ENCODE measurements at places on chromosomes 5 and 9. TPM values are rescaled to one million over a fixed set of nuclear protein-coding genes. Genes with fewer than 3 reads are reported as not detected.

Gene NFX1
- total RNA-seq = 11.1 TPM

Gene PCDHB2
- 0.39 TPM for total RNA-seq

- no peak for DNase-seq
These were observed 85.6 kb downstream of the SLC28A3 start for GRCh38 chr9:84254972-84255371.

GRCh38 chr9:270657-271237 lies 56.1 kb downstream of the DOCK8 start:
- DNase-seq = no peak

DNA sequence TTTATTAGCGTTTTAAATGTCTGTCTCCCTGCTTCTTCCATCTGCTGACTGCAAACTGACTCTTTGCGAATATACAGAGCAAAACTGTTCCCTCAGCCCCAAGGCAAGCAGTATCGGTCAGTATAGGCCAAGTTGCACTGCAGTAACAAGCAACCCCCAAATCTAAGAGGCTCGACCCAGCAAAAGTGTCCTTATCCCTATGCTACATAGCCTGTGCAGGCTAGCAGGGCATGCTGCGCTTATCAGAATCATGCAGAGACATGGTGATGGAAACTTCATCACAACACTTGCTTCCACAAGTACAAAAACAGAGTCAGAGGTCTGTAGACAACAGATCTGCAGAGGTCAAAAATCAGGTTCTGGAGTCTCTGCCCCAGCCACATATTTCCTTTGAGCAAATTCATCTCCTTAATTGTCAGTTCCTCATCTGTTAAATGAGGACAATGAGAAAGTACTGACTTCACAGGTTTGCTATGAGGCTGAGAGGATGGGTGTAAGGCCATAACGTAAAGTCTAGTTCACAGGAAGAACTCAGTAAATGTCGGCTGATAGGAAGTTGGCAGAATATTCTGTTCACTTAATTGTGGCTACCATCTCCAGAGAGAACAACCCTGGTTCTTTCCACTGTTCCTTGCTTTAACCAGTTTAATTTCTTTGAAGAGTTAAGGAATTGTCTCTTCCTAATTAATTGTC lies 9.6 kb upstream of the IL17B start:
- no peak for DNase-seq

GRCh38 chr5:57724836-57725235 lies 242.2 kb upstream of the ACTBL2 start:
- no peak for DNase-seq

DNA sequence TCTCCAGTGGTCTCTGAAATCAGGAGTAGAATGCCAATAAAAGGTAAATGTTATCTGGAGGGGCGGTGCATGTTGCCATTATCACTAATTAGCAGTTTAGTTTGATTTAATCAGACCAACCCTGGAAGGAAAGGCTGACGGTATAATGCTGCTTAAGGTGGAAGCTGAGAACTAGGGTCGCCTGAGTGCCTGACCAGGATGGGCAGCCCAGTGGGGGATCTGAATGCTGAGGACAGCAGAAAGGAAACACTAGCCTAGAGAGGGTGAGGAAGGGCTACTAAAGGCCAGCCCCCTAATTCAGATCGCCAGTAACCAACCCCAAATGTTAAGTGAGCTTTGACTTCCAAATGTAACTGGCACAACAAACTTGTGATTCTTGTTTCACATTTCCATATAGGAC lies 172.2 kb downstream of the APBA1 start:
- no peak for DNase-seq
